Stimulated activated CD8-positive, alpha-beta memory T cell treated with anti-CD3 and anti-CD28 coated beads, Interleukin-15, amount 100 ng/mL, for 24 hours (primary cell): ENCODE measurements at places on chromosomes 11 and 22.

DNA sequence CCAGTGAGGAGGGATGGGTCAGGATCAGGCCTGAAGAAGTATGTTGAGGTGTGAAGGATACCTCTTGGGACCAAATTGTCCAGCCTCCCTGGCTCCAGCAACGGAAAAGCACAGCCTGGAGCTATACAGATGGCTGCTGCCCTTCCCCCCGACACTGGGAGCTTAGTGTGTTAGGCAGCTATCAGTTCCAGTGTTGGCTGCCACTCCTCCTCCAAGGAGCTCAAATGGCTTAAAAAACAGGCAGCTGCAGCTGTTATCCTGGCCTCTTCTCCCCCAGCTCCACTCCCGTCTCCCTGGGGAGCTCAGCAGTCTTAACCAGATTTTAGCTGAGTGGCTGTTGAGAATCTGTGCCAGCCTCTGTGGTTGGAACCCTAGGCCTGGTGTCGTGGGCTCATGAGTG is 225.0 kb downstream of the JRKL start:
- DNase-seq: no peak

DNA sequence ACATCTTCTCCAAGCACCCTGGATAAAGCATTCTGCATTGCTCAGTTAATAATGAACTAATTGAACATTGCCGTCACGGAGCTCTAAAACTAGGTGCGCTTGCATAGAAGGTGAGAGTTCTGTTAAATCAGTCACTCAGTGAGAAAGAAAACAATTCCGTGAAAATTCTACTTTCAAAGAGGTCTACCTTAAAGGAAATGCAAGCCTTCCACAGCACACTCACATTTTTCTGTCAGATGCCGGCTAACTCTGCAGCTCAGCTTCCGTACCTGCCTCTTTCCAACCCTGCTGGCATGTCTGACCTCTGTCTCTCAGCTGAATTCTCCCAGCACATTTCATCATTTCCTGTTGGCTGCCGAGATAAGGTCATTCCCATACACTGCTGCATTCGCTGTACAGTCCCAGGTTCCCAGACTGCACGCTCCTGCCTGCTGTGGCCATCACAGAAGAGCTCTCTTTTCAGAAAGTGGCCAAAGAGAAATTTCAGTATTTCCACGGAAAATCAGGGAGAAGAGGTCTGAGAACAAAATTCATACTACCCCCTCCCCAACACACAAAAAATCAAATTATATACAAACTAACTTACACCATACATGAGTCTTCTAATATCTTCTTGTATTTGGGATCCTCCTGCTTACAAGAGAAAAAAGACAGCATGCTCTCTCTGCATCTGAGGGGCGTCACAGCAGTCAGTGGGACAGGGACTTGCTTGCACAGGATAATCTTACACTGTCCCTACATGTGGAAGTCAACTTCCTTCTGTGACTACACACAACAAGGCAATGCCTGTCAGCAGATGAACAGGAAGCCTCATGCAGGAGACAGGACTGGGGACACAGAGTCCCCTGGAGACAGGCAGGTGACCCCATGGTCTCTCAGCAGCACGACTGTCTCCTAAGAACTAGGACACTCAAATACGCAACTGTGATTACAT is 55.1 kb downstream of the PACSIN2 start:
- DNase-seq: no peak

GRCh38 chr11:61092908-61093763 is 9.2 kb upstream of the CD5 start:
- DNase-seq: no peak

DNA sequence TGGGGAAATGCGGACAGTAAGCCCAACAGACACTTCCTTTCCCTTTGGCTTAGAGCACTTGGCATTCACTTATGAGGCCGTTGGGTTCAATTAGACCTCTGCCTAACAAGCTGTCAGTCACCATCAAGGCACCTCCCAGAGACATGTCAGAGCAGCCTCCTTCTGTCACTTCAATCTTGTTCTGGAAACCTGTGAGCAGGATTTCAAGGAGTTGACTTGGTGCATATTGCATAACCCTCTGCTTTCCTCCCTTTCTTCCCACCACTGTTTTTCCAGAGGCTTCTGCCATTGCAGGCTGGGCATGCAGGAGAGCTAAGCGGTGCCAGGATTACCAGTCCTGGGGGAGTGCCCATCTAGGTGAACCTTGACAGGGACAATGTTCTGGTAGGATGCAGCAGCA is 484.2 kb upstream of the LRRC4C start:
- DNase-seq: no peak

- DNase-seq: no peak
These were observed 8.0 kb upstream of the AHNAK start for GRCh38 chr11:62554387-62555167.
